ENCODE measurements at places on chromosomes 7 and 10.

GRCh38 chr10:103157246-103157645 lies 35.8 kb downstream of the NT5C2 start:
- no peak for DNase-seq

DNA sequence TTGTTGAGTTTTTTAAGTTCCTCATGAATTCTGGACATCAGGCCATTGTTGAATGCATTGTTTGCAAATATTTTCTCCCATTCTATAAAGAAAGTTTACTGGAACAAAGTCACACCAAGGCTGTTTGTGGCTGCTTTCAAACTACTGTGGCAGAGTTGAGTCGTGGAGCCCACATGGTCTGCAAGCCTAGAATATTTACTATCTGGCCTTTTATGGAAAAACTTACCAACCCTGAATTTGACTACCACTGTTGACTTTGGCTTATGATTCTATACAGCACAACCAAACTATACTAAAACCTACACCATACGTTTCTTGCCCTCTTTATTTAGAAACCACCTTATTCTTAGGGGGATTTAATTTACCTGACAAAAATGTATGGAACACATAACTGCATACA lies 239.1 kb downstream of the KCNMA1 start:
- DNase-seq, result no peak

DNA sequence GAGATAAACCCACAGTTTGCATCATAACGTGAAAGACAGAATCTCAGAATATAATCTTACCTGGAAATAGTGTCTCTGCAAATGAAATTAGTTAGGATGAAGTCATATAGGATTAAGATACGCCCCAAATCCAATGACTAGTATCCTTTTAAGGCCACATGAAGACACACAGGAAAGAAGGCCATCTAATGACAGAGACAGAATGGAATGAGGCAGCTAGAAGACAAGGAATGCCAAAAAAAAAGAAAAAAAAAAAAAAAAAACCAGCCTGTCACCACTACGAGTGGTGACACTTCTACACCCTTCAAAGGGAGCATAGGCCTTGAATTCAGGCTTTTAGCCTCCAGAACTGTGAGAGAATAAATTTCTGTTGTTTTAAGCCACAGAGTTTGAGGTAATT lies 82.9 kb downstream of the HYCC1 start:
- no peak for DNase-seq

- DNase-seq, result no peak
These were observed 62.0 kb downstream of the AKR1D1 start for GRCh38 chr7:138138244-138138643.

- no peak for DNase-seq
These were observed 150.0 kb downstream of the CHRM2 start for GRCh38 chr7:137018468-137018867.

- no peak for DNase-seq
These were observed 133.2 kb upstream of the KCNMA1 start for GRCh38 chr10:77770868-77771175.

- DNase-seq, result no peak
These were observed 299.6 kb downstream of the MDFIC start for GRCh38 chr7:115221456-115221855.

DNA sequence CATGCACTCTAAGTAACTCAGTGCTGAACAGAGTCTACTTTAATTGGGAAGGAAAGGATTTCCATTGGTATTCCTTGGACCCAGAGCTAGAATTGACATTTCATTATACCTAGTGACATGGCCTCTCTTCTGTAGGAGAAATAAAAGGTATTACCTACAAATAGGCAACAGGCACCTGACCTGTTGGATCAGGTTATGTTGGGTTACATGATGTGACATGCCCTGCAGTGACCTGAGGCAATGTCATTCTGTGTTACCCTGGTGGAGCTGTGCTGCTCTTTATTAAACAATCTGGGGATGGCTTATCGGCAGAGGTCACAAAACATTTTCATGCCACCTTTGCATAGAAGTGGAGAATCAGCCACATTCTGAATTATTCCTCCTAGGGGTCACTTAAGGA lies 427.7 kb downstream of the MDFIC start:
- no peak for DNase-seq

DNA sequence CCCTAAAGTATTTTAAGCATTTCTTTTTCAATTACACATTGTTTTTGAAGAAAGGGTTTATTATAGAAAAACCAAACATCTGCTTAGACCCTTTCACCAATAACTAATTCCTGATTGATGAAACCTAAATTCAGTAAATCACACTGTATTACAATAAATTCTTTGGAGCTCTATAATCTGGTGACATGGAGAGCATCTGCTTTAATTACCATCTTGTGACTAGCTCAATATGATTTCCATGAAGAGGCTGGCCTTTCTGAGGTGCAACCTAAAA lies 9.7 kb downstream of the HYCC1 start:
- DNase-seq, result no peak

- no peak for DNase-seq
These were observed 18.7 kb upstream of the NCAPG2 start for GRCh38 chr7:158723266-158723665.

DNA sequence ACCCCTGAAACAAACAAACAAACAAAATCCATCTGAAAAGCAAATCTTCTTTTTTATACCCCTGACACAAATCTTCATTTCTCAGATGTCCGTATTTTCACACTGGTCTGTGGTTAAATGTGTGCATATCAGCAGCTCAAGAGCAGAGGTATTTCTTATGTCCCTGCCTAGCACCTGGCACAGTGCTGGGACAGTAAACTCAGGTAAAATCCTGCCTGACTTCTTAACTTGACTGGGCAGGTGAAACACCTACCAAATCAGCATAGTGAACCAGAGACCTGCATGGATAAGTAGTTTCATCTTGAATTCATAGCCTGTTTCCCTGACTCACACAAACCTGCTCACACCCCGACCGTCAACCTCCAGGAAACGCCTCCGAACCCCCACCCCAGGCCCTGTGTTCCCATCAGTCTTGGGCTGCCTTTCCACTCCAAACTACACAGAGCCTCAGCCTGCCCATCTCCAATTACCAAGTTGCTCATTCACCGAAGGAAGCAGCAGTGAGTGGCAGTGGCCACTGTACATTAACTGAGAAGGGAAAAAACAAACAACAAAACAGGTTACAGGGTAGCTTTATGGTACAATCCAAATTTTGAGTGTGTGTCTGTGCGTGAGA lies 109.9 kb downstream of the HECTD2 start:
- peak; percentile 18 for DNase-seq

GRCh38 chr10:25498645-25499044 lies 323.8 kb downstream of the GPR158 start:
- no peak for DNase-seq

DNA sequence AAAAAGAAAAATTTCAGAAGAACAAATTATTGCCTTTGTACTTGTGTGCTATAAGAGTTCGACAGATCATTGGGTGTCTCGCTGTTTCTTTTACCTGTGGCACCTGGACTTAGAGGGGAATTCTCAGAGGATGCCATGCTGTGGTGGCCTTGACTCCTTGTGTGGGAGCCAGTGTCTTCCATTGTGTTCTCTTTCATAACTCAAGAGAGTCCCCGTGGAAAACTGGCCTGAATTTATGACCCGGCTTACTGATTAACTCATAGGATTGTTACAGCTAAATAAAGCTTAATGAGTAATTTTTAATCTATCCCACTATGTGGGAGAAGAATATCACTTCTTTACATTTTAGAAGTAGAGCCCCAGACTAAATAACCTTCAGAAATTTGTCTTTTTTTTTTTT lies 54.5 kb downstream of the UBE3C start:
- no peak for DNase-seq

GRCh38 chr7:99365318-99366141 lies 9.0 kb upstream of the ARPC1B start:
- DNase-seq, result peak; percentile 79

DNA sequence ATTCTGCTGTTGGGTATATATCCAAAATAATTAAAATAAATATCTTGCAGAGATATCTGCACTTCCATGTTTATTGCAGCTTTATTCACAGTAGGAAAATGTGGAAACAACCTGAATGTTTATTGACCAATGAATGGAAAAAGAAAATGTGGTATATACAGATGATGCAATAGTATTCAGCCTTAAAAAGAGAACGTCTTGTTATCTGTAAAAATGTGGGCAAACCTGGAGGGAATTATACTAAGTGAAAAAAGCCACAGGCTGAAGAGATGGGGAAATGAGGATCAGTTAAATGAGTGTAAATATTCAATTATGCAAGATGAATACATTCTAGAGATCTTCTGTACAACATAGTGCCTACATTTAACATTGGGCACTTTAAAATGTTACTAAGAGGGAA lies 766.1 kb upstream of the IGFBP3 start:
- no peak for DNase-seq

DNA sequence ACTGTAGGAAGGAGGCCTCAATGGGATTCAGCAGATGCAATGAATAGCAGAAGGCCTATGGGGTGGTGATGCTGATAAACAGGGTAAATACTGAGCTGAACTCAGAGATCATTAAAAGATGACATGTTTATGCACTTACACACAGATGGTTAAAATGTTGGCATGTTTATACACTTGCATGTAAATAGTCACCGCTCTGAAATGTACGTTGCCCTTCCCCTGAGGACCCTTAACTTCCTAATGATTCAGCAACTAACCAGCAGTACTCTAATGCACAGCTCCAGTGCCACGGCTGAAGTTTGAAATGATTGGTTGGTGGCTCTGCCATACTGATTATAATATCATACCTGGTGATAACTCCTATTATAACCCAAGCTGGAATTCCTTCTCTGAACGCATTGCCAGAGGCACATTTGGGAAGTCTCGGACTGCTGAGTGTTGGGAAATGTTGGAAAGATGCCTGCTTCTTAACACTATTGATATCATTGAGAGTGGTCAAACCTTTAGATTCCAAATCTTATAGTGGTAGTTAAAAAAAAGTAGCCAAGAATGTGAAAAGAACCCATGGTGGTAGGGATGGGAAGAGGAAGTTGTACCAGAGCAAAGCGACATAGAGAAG lies 3.7 kb upstream of the CAV1 start:
- no peak for DNase-seq

GRCh38 chr10:112775381-112775780 lies 174.7 kb upstream of the TCF7L2 start:
- no peak for DNase-seq

DNA sequence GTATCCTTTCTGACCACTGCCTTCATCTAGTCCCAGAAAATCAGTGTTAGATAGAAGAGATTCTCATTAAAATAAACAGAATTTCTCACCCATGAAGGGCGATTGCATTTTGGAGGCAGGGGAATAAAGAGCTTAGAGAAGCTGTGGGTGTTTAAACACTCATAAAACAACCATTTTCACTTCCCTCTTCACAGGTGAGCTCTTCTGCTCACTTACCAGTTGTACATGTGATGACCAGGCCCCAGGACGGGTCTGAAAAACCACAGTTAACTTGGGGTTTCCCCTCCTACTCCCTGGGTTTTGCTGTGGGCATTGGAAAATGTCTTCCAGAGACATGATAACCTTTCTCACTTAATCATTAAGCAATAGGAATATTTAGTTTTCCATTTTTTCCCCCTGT lies 411.6 kb upstream of the DPP6 start:
- DNase-seq, result no peak

- peak; percentile 57 for DNase-seq
These were observed 86.6 kb downstream of the FRMD4A start for GRCh38 chr10:14244147-14244546.

GRCh38 chr7:36686499-36686898 lies 37.8 kb downstream of the AOAH start:
- DNase-seq, result no peak

GRCh38 chr10:123552760-123553554 lies 113.2 kb upstream of the GPR26 start:
- DNase-seq, result no peak

DNA sequence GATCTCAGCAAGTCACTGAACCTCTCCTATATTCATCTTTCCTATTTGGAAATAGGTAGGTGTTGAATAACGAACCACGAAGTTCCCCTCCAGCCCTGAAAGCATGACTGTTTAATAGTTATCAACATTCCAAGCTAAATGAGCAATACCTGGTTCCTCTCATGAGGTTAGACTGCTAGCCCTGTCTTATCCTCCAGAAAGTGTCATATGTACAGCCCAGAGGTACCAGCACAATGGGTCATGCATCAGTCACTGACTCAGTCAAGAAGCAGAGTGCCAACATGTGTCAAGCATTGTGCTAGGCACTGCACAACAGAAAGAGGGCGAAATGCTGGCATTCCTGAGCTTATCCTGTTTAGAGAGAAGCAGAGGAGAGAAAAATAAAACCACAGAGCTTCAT lies 70.0 kb downstream of the AMPH start:
- DNase-seq, result no peak

- no peak for DNase-seq
These were observed 26.9 kb downstream of the PRSS2 start for GRCh38 chr7:142797391-142798377.

DNA sequence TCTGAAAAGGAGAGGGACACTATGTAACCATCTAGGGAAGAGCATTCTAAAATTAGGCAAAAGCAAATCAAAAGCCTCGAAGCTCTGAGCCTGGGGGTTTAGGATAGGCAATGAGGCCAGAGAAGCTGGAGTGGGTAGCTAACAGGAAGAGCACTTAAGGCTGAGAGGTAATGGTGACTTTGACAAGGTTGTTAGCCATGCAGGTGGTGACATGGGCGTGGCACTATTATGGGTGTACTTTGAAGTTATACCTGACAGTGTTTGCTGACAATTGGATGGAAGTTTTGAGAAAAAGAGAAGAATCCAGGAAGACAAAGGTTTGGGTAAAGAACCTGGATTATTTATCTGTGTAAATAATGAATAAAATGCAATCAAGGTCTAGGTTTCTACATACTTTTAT lies 383.0 kb upstream of the SEMA3C start:
- no peak for DNase-seq
